ENCODE measurements at places on chromosomes 1 and 21. TPM values are rescaled to one million over a fixed set of nuclear protein-coding genes. Genes with fewer than 3 reads are reported as not detected.

DNA sequence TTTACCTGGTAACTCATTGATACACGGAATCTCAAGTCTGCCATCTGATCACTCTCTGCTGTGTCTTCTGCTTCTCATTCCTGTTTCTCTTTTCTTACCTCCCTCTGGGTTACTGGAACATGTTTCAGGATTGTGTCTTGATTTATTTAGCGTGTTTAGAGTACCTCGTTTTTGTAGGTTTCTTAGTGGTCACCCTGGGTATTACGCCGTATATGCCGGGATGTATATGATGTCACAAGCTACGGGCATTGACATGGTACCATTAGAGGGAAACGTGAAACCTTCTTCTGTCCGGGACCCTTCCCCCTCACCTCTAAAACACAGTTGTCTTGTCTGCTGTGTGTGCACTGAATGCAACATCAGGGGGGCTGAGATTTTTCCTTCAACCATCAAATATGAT is 2.8 kb downstream of the ACTRT2 start:
- DNase-seq = no peak

DNA sequence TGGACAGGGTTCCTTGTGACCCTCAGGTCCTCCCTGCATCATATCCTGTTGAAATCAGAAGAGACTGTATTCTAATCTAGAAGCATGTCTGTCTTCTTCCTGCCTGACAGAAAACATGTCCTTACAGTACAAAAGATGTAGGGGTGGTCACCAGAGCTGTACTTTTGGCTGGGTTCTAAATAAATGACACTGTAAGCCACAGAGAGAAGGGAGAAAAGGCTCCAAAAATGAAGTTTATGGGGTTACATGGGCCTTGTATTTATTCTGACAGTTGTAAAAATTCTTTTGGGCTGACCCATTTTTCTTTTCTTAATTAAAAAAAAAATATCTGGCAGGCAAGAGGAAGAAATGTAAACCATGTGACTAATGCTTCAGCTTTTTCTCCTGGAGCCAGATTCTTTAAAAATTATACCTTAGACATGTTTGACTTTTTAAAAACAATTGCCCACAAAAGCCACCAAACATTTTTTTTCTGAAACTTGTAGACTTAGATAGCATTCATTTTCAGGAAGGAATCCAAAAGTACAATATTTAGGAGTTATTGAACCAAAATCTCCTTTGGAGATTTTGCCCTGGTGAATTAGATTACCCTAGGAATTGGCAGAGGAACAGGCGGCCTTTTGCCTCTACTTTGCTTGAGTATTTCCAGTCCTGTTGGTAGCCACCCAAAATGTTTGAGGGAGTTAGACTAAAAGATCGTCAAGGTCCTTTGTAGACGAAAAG is 17.1 kb downstream of the RGL1 start:
- DNase-seq = no peak

- DNase-seq = no peak
Measured at GRCh38 chr1:182556279-182556678, 32.8 kb downstream of the RNASEL start.

DNA sequence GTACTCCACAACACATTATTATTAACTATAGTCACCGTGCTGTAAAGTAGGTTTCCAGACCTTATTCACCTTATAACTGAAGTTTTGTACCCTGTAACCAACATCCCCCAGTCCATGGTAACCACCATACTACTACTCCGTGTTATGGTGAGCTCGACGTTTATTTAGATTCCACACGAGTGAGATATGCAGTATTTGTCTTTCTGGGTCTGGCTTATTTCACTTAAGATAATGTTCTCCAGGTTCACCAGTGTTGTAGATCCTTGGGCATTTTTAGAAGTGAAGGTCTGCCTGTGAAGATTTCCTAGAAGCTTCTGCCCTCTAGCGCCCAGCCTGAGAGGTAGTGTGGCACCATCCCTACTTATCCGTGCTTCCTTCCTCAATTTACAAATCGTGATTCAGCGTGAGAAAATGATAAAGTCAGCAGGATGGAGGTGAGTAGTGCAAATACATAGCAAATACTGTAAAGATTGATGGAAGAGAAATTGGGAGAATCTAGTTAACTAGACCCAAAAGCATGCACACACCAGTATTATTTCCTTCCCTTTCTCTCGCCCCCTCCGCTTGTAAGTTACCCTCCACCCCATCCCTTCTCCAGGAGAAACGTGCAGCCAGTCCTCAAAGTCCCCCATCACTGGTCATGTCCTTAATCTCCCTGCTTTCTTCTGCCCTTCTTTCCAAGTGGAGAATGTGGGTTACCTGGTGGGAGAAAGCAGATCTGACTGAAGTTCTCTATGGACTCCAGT is 36.0 kb upstream of the DISC1 start:
- no peak for DNase-seq

DNA sequence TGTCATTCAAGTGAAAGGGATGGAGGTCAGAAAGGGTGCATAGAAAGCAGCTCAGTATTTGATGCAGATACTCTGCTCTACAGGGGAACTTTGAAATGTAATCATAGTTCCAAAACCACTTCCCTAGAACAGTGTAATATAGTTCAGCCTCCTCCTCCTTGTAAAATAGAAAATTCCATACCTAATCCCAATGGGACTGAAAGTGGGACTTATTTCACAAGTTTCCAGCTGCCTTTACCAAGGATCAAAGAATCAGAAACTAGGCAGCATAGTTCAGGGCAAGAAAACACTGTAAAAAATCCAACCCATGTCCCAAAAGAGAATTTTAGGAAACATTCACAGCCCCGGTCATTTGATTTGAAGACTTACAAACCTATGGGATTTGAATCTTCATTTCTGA is 8.1 kb upstream of the TMCO2 start:
- no peak for DNase-seq

GRCh38 chr1:27634177-27634984 is 604 bp downstream of the FGR start:
- DNase-seq = no peak

DNA sequence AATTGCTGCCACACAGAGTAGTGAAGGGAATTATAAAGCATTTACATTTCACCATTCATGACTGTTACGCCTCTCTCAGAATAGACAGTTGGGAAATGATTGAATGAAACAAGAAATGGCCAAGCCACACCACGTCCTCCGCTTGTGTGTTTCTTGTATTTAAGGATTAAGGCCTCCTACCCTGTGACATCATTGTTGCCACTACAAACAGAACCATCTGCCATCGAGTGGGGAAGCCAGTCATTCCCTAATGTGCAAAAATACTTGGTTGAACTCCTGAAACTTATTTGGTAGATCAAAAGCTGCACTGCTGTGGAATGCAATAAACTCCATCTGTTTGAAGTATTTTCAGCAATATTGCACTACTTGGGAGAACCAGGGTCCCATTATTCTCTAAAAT is 99.0 kb upstream of the C1orf105 start:
- DNase-seq = no peak

DNA sequence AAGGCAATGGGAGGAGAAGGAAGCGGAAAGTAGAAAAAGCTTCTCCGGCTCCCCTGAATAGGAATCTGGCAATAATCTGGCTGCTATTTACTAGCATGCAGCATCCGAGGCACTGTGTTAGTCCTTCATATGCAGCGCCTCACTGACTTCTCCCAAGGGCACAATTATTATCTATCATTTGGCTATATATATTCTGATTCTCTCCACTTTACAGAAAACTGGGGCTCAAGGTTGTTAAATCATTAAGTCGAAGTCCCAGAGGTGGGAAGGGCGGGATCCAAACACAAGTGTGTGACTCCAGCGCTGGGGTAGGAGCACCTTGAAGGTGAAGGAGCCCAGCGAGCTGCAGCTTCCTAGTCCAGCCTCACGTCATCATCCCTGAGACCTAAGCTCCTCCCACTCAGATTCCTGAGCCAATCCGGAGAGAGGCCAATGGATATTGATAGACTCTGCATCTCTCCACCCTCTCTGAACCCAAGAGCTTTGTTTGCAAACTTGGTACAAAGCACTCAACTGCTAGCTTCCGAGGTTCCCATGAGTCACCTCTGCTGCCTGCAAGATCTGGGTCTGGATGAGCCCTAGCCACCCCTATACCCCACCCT is 16.6 kb upstream of the EYA3 start:
- no peak for DNase-seq

DNA sequence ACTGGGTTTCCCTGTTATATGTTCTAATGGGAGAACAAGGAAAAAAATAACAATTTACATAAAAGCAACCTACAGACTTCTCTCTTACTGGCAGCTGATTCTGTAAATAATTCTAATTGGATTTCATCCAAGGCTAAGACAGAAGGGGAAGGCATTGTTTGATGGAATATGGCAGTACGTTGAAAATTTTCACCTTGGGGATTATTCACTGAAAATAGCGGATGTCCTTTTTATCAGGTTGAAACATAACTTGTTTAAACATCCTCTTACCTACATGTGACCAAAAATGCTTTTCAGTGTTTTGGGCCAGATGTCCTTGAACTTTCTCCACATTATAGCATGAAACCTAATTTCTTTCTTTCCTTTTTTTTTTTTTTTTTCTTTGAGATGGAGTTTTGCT is 24.9 kb downstream of the TSNAX start:
- DNase-seq = no peak

GRCh38 chr1:46630719-46631118 is 14.1 kb upstream of the MOB3C start:
- DNase-seq = no peak

GRCh38 chr1:167648252-167648849 is 18.3 kb downstream of the RCSD1 start:
- no peak for DNase-seq

GRCh38 chr1:85577419-85578320 is 2.9 kb upstream of the CCN1 start:
- no peak for DNase-seq

- DNase-seq = no peak
Measured at GRCh38 chr1:14262637-14263036, 335.8 kb upstream of the KAZN start.

- DNase-seq = no peak
Measured at GRCh38 chr1:30629501-30629900, 93.9 kb downstream of the MATN1 start.

GRCh38 chr1:87279966-87280535 is 48.6 kb upstream of the LMO4 start:
- no peak for DNase-seq

DNA sequence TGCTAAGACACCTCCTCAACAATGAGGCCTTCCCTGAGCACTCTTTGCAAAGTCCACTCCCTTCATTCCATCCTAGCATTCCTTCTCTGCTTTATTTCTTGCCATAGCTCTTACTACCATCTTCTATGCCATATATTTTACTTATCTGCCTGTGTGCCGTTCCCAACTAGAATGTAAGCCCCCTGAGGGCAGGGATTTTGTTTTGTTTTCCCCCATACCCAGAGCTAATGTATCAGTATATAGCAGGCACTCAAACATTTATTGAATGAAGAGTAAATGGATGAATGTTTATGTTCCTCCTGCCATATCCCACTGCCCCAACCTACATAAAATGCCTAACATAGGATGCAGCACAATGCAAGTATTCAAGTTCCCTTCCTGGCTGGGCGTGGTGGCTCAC is 14.9 kb upstream of the PPP1R15B start:
- DNase-seq = no peak

DNA sequence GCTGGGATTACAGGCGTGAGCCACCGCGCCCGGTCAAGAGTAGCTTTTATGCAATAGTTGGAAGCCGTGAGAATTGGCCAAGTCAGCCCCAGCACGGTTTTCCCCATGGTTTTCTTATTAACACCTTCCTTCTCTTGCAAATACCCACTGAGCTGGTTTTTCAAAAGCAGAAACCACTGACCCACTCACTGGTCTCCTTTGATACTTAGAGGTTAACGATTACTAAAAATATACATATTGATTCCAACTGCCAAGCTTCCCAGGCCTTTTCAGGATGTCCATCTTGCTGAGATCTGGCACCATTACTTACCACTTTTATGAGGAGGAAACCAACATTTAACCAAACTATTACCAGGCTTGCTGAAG is 25.9 kb upstream of the TARDBP start:
- no peak for DNase-seq

DNA sequence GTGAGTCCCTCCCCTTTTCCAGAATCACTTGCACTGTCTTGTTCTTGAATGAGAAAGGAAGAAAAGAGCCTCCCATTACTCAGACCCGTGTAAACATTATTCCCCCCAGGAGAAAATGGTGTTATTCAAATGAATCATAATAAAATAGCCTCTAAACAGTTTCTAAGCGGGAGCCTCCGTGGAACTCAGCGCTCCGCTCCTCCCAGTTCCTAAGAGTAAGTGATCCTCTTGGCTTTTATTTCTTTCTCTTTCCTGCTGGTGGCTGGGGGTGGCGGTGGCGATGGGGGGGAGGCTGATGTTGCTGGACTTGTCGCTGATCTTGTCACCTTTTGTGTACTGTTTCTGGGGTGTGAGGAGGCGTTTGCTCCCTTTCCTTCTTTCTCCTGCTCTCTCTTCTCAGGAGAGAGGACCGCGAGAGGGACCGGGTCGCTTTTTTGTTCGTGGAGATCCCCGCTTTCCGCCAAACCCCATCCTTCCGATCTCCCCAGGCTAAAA is 781 bp downstream of the PROX1 start:
- no peak for DNase-seq

DNA sequence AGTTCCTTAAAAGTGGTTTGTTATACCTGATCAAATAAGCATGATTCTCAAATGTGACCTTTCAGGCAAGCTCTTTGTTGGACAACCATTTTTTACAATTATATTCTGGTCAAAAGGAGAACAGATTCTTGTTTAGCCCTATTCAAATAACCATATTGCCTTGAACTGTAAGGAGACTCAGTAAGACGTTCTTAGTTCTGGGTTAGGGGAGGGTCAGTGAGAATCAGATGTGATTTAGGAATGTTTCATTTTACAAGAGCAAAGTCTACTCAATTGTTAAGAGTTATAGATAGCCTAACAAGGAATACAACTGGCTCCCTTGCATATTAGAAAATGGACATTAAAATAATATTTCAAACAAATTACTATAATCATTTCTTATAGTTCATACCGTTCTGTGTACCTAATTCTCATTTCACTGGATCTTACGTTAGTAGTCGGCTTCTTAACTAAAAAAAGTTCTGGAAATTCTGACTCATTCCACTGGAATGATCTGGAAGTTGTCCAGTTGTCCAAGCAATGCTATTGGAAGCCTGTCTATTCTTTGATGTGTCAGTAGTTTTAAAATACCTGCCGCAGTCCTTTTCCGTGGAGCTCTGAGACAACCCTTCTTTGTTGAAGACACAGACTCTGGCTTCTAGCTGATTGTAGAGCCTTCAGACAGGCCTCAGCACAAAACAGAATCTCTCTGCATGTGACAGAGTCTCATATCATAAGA is 88.8 kb downstream of the MAST2 start:
- no peak for DNase-seq

Gene UTS2
- total RNA-seq = not detected

Gene OR6N1
- total RNA-seq = not detected

Gene ZBTB37
- 14.3 TPM for total RNA-seq

Gene DPYD
- 29.1 TPM for total RNA-seq

Gene DNAJC6
- total RNA-seq = 3.7 TPM

Gene SLC22A15
- total RNA-seq = 7.3 TPM

Gene HSF2BP
- not detected for total RNA-seq

Gene TLR5
- total RNA-seq = 5.4 TPM

Gene LCA5L
- total RNA-seq = 1.2 TPM

Gene SPATA46
- not detected for total RNA-seq

Gene FOXO6
- not detected for total RNA-seq
